CD4-positive, alpha-beta T cell treated with Interleukin-1 beta for 1 hour (primary cell): ENCODE measurements at places on chromosomes 2 and 18.

DNA sequence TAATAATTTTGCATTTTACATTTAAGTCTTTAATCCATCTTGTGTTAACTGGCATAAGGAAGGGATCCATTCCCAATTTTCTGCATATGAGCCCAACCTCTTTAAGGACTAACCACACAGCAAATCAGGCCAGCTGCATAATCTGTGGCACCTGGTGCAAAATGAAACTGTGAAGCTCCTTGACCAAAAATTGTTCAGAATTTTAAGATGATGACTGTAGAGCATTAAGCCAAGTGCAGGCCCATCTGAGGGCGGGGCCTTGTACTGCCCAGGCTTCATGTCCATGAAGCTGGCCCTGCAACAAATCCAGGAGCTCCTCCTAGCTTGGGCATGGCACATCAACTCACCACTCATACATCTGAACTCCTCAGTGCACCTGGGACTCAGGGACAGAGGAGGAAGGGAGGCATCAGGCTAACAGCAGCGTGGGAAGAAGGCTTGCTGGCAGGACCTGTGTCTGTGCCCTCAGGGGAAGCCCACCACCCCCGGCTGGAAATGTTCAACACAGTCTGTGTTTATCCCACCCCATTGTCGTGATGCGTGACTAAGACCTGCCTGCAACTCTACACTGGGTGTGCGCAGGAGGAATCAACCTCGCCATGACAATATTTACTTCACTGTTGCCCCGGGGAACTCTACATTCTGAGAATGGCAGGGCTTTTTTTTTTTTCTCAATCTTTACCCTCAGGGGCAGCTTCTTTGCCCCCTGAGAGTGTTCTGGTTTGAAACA lies 128.9 kb upstream of the SIX2 start:
- no peak for DNase-seq

DNA sequence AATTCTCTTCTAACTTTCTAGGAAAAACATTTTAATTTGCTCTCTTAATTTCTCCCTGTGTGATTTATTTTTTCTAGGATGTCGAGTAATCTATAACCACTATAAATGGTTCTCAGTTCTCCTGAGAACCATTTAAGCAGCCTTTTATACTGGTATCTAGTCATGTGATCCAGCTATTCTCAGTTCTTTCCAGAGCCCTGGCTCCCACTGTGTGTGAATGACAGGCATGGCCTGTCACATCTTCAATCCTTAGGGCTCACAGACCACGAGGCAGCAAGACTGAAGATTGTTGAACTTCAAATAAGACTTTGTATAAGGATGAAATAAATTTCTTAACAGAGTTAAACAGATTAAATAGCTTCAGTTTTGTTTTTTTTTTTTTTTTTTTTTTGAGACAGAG lies 219.4 kb downstream of the HNMT start:
- no peak for DNase-seq

DNA sequence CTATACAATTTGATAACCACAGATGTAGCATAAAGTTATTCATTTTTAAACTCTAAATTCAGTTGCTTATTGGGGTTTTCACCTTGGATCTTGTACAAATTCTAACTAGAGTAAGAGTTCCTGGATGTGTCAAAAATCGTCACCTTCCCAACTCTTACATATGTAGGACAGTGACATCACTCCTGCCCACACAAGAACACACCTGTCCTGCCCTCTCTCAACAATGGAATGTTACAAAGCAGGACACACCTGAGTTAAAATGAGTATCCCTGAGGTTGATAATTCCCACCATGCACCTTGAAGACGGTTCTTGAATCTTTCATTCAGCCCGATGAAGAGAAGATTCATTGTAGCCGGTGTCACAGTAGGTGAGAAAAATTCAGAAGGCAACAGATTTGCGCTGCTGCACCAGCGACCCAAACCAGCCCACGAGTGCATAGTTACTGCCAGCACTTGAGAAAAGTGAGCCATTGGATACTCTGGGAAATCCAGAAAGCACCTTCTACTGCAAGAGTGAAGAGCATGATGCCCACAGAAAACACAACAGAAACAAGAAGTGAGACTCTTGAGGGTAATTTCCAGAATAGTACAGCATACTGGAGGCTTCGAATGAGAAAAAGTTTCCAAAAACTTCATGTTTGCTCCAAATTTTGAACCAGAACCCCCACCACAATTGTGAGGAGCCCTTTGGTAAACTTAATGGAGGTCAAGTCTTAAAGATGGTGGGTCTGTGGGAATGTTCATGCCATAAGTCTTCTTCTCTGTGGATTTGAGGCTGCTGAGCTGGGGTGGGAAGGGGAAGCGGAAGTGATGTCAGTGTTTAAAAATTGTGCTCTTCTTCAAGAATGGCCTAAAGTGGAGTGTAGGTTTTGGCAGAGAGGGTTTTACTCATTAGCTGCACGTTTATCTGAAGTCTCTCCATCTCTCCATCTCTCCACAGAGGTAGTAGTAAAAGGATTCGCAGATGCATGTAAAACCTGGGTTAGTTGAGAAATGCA lies 34.7 kb upstream of the ADAM23 start:
- DNase-seq: no peak

- no peak for DNase-seq
Measured at GRCh38 chr2:197164141-197164754, 146.3 kb downstream of the ANKRD44 start.

DNA sequence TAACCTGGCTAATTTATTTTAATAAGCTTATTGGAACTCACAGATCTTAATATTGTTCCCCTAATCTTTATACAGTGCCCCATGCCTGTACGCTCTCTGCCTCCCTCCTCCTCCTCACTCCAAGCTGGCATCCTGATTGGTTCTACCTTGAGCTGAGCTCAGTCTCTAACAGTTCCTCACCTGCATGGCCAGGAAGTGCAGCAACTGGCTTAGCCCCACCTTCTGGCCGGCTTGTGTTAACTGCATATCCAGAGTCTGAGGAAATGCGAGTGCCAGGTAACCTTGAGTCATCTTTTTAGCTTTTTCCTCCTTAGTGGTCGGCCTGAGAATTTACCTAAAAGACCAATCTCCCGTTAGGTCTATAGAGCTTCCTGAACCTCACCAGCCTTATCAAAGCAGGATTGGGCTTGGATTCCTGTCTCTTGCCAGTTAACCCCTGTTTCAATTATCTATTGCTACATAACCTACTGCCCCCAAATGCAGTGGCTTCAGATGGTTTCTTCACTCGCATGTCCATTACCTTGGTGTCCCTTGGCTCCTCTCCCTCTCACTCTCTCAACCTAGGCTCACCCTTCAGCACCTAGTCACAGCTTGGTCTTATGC lies 89.5 kb upstream of the STK39 start:
- DNase-seq: peak; percentile 46

GRCh38 chr2:33786881-33787280 lies 187.8 kb upstream of the FAM98A start:
- DNase-seq: no peak

- DNase-seq: no peak
Measured at GRCh38 chr2:42256505-42256904, 87.4 kb downstream of the EML4 start.

DNA sequence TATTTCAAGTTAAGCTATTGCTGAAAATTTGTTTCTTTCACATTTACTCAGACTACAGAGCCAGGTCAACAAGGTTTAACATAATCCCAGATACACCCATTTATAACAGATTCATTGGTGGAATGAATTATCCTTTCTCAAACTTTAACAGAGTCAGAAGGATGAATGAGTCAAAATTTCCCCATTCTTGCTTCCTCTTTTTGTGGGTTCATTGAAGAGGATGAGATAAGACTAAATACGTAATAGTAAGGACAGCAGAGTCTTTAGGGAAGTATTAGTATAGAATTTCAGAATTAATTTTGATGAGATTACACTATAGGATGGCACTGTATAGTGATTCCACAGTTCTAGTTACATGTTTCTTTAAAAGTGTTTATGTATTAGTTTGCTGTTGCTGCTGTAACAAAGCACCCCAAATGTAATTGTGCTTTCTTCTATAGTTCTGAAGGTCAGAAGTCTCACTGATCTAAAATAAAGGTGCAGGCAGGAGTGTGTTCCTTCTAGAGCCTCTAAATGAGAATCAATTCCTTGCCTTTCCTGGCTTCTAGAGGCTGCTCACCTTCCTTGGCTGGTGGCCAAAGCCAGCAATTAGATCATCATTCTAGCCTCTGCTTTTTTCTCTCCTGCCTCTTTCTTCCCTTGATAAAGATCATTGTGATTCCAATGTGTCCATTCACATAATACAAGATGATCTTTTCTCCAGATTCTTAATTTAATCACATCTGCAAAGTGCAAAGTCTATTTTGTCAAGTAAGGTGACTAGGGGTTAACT lies 309.3 kb upstream of the PIK3C3 start:
- DNase-seq: no peak
